ENCODE measurements at places on chromosomes 1 and 21.

DNA sequence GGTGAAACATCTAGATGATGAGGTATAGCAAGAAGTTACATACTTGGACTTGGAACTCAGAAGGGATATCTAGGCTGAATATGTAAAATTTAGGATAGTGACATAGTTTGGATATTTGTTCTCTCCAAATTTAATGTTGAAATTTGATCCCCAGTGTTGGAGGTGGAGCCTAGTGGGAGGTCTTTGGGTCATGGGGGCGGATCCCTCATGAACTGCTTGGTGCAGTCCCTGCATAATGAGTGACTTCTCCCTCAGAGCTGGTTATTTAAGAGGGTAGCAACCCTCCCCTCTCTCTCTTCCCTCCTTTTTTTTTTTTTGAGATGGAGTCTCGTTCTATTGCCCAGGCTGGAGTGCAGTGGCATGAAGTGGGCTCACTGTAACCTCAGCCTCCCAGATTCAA lies 15.5 kb downstream of the ST3GAL3 start:
- no peak for DNase-seq

DNA sequence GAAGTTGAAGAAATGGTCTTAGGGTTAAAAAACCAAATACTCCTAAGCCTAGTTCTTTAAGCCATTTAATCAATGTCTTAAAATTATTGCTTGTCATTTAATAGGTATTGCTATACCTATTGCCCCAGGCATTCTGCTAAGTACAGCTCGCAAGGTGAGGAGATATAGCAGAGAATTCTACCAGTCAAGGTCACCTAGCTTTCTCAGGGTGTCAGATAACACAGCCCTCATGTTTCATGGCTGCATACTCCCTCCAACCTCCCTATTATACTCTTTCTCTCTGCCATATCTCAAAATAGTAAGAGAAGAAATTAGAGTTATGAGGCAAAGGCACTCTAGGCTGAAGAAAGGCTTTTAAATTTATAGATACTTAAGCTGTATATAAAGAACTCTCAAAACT lies 68.4 kb upstream of the GPR88 start:
- no peak for DNase-seq

GRCh38 chr1:176858433-176858916 lies 306.0 kb downstream of the ASTN1 start:
- no peak for DNase-seq

- DNase-seq, result no peak
These were observed 2.7 kb upstream of the KIAA0040 start for GRCh38 chr1:175195281-175195680.

DNA sequence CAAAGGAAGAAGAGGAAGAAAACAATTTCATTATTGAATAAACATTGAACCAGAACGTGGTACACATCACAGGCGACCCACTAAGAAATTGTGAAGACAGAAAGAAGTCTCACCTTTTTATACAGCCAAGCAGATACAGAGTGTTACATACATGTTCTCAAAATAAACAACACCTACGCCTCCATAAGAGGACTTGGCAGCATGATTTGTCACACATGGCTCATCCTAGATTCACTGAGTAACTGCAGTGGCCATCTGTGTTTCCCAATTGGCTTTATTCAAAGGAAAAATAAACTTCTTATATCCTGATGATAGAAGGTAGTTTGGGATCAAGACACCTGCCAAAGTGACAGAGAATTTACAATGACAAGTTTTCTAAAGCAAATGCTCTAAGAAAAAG lies 7.6 kb upstream of the KRTAP19-8 start:
- DNase-seq, result no peak

- no peak for DNase-seq
These were observed 888.5 kb downstream of the ADGRL2 start for GRCh38 chr1:82689217-82689616.

DNA sequence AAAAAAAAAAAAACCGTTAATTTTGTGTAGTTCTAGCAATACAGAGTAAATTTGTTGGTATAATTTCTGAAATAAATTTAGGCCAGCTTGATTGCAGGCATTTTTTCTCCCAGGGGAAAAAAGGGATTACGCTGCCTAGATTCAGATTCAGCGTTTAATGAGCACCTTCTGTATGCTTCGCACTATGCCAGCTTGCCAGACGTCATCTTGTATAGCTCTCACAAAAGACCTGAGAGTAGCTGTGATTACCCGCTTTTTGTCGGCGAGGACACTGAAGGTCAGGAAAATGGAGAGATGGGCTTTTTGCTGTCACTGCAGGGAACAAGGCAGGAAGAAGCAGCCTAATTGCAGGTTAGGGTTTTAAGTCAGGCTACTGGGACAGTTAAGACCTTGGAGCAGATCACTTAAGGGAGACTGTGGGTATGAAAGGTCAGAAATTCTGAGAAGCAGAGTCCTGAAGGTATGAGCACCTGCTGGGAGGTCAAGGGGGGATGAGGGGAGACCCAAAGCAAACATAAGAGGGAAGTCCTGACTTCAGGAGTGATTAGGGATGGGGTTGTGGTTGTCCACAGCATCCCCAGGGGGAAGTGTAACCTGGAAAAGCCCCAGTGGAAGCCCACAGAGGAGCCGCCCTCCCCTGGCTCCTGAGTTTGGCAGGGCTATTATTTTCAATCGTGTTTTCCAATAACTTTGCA lies 39.0 kb downstream of the TMCC2 start:
- no peak for DNase-seq

GRCh38 chr1:3219005-3219790 lies 150.2 kb downstream of the PRDM16 start:
- no peak for DNase-seq

DNA sequence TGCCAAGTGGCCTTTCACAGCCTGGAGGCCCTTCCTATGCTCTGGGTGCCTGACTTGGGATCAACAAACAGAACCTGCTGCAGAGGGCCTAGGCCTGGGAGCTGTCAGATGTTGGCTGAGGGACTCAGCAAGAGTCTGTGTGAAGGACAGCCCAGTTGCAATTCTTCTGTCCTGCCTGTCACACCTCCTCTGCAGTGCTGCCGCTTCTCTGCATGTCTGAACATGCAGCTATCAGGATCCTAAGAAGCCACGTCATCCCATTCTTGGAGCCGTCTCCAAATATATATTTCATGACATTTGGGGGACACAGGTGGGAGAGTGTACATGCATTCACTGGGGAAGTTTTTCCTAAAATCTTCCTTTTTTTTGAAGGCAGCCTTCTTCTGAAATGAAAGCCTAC lies 8.6 kb downstream of the FCAMR start:
- no peak for DNase-seq

DNA sequence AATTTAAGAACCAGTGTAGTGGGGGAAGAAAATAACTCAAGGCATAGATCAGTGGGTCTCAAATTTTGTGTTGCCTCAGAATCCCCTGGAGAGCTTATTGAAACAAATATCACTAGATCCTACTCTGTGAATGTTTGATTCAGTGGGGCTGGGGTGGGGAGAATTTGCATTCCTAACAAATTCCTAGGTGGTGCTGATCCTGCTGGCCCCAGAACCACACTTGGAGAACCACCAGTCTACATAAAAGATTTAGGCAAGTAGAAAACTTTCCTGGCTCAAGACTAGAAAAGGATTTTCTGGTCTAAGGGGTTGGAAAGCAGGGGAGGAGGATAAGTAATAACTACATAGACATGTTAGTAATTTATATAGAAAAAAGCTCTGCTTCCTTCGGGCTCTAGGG lies 34.1 kb upstream of the C1orf21 start:
- no peak for DNase-seq

DNA sequence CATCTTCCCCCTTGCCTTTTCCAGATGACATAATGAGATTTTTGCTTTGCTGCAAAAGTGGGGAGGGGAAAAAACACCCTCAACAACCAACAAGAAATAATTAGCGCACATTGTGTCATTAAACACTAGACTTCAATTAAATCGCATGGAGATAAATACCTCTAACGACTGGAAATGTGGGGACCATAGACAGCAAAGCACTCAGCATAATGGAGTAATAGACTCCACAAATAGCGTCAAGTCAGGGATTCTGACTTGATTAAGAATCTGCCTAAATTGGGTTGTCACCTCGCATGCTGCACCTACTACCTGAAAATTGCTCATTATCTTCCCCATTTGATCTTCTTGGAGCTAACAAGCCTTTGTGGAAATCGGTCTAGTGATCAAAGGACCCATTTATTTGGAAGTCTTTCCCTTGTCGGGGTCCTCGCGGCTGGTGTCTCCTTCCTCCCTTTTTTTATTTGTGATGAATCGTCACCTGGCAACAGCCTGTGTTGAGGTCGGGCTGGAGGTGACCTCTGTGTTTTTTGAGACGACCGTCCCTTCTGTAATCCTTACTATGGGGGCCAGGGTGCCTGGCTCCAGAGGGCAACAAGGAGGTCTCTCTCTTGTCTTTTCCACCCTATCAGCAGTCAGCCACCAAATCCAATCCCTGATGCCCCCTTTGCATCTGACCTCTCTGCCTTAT lies 75.3 kb upstream of the IGSF21 start:
- DNase-seq, result no peak

DNA sequence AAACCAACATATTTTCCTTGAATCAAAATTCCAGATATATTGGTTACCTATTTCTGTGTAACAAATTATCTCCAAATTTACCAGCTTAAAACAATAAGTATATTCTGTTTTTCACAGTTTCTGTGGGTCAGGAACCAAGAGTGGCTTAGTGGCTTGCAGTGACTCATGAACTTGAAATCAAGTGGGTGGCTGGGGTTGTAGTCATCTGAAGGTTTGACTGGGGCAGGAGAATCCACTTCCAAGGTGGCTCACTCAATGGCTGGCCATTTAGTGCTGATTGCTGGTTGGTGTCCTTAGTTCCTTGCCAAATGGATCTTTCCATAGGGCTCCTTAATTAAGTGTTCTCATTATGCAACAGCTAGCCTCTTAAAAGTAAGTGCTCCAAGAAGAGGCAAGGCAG lies 43.8 kb downstream of the ALG14 start:
- DNase-seq, result no peak

GRCh38 chr1:8607906-8608305 lies 209.5 kb downstream of the RERE start:
- no peak for DNase-seq

DNA sequence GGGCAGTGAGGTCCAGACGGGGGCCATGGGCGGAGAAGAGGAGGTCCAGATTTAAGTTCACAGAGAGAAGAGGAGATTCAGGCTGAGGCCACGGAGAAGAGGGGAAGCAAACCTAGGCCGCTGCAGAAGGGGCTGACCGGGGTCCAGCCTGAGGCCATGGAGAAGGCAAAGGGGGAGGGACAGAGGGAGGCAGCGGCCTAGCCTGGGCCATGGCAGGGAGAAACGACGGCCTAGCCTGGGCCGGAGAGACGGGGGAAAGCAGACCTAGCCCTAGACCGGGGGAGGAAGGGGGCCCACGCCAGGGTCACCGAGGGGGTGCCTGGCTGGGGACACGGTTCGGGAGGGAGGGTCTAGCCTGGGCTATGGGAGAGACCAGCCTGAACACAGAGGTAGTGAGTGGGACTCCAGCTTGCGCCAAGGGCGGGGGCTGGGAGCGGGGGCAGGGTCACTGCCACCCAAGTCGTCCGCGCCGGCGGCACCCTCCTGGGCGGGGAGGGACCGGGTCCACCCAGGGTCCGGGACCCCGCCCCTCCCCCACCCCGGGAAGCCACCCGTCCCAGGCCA lies 459 bp downstream of the CAPZB start:
- DNase-seq, result no peak

DNA sequence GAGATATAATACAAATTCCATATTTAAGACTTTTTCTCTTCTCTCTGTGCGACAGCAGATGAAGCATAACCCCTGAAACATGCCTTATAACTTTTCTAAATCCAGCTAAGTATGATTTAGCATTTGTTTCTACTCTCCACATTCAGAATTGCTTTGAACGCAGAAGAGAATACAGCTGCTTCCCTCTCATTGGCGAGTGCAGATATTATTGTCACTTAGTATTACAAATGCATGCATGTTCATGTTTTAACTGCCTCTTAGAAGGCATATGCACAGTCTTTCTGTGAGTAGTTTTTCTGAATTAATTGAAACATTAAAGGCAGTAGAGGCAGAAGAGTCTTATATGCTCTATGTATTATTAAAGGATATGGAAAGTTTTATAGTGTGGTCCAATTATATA lies 217.1 kb downstream of the ZP4 start:
- DNase-seq, result no peak

GRCh38 chr1:233655301-233655740 lies 41.4 kb downstream of the KCNK1 start:
- no peak for DNase-seq

DNA sequence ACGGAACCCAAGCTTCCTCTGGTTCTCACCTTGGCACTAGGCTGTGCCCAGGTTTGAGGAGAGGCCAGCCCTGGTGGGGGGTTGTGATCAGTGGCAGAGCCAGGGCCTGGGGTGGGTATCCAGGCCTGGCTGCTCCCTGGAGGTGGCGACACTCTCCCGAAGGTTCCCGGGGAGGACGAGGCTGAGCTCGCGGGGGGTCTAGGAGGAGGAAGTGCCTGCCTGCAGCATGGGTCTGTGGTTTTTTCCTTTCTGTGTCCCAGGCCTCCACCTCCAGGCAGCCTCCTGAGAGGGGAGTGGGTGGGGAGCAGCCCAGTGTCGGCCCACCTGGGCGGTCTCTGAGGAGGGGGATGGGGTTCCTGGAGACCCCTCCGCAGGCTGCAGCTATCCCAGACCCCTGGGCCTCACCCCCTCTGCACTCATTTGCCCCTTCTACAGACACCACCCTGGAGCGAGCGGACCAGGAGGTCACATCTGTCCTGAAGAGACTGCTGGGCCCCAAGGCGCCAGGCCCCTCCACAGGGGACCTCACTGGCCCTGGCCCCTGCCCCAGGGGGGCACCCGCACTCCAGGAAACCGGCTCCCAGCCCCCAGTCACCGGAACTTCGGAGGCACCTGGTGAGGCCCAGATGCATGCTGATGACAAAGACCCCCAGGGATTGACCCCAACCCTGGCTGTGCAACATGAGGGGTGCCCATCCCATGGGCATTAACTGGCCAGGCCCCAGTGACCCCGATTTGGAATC lies 44.3 kb downstream of the TRIM11 start:
- DNase-seq, result no peak

DNA sequence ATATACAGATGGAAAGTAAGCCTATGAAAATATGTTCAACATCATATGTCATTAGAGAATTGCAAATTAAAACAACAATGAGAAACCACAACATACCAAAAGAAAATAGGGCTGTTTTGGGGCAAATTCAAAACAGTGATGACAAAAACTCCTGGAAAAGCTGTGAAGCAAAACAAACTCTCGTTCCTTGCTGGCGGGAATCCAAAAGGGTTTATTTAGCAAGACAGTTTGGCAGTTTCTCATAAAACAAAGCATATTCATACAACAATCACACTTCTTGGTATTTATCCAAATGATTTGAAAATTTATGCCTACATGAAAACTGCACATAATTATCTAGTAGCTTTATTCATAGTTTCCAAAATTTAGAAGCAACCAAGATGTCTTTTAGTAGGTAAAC lies 44.4 kb downstream of the COL11A1 start:
- DNase-seq, result no peak

GRCh38 chr1:162215902-162216301 lies 146.4 kb downstream of the NOS1AP start:
- no peak for DNase-seq

DNA sequence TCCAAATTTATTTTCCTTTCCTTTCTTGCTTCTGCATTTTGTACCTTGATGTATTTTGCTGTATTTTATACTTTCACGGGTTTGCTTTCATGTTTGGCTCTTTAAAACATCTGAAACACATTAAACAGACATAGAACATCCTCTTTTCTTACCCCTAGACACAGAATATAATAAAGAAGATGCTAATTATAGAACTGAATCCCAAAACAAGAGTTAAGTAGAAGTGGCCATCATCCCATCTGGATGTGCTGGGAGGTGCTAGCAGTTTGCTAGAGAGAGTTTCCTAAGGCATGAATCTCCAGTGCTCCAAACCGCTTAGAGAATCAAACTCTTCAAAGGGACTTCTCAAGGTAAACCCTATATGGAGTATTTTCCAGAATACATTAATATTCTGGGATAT lies 53.9 kb upstream of the GNG12 start:
- DNase-seq, result no peak

Data from stimulated activated CD4-positive, alpha-beta T cell treated with anti-CD3 and anti-CD28 coated beads, TNF-alpha, amount 100 ng/mL, for 4 hours (primary cell).